LNCaP clone FGC (cell line): ENCODE measurements at places on chromosomes 2 and 18.

DNA sequence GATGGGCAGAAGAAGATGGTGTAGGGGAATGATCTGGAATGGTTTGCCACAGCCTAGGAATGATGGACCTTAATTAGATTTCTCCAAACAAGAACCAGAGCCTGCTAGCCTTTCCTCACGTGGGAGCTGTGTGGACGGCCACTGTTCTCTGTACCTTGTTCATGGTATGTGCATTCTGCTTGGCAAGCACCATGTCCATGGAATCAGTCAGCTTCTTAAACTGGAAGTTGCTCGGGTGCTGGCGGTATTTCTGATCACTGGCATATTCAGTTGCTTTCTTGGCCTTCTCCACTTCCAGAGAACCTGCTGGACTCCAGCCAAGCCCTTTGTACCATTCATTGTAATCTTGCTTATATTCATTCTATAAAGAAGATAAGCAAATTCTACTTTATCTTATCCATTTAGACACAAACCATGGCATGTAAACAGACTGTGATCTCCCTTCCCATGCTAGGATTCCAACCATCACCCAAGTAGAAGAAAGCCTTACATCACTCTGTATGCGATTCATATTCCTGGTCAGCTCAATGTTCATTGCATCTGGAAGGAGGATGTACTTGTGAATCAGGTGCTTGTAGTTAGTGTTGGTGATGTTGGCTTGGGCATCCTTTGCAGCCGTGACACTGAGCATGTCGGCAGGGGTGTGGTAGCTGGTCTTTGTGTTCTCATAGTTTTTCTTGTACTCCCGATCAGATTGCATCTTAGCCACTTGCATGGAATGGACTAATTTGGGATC, 78.4 kb downstream of the NEB start:
- no peak for DNase-seq

- no peak for DNase-seq
Measured at GRCh38 chr2:152075461-152076050, 23.3 kb downstream of the CACNB4 start.

DNA sequence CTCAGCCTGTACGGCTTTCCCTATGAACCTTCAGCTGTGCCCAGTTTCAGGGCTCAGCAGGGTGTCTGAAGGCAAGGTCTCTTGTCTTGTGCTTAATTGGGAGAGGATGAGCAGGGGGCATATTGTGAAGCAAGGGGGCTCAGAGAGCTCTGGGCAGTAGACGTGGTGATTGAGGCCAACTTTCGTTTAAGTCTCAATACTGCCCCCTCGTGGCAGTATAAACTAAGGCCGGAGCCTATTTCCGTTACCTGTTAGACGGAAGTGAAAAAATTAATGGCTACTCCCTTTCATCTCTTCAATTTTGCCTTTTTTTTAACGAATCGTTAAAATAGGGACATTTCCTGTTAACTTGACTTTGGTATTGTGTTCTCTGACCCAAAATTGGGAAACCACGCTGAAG, 193.4 kb downstream of the TDRD15 start:
- DNase-seq, result no peak

DNA sequence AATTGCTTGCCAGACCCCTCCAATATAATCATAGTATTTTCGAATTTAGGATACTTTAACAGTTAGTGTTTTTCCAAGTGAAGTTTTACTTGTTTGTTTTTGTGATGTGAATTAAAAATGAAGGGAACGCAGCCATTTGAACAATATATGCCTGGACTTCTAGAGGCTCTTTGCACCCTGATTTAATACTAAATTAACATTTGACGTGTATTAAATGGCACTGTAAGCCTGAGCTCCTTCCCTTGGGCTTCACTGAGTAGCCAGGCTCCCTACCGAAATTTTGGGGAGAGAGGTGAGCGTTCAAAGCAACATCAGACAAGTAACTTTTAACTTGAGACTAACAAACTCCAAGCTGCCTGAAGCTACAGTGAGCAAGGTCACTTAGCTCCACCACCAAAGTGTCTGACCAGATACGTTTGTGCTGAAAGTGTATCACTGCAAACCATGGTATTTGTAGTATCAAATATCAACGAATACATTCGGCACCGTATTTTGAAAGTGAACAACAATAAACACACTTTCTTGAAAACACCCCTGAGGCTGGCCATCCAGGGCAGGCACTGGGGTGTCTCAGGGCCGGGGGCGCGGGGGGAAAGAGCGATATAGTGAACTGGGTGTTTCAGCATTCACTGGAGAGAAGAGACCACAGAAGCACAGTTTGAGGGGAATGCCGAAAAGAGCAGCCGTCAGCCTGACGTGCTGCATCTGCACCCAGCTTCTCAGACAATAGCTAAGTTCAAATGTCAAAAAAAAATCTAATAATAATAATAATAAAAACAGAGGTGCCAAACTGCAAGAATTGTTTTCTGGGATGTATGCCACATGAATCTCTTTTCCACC, 7.7 kb upstream of the POU3F3 start:
- no peak for DNase-seq

- no peak for DNase-seq
Measured at GRCh38 chr2:71064110-71064611, 4.3 kb upstream of the NAGK start.

GRCh38 chr2:204479557-204479956, 65.7 kb upstream of the PARD3B start:
- DNase-seq, result no peak

GRCh38 chr18:47968721-47969120, 38.3 kb upstream of the SMAD2 start:
- DNase-seq, result no peak

DNA sequence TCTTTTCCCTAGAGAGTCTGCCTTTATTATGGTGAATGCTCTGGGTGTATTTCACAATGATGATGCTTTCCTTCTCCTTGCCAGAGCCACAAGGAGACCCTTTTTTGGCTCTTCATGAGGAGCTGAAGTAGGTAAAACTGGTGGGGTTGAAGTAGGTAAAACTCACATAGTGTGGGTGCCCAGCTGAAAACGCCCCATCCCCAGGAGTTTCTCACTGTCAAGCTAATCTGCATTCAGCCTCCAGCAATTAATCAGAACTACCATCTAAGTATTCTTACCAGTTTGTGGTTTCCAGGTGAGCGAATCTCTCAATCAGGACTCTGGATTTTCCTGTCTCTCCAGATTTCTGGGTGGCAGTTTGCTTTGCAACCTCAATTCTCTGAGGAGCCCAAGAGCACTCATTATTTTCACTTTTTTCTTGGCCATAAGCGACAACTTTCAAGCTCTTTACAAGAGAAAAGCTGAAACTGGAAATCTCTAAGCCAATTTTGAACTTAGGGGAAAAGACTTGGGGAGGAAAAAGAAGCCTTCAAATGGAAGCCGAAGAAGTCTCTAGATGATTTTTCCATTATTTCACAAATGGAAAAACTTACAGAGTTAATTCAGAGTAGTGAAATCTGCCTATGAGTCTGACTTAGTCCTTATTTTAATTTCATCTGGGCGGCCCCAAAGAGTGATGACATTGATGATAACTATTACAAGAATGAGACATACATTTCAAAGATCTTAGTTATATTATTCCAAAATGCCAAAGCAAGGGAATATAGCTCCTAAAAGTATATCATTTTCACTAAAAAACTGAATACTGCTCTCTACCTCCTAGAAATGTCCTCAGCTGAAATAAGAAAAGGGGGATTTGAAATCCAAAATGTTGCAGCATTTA, 121.4 kb upstream of the MAP3K20 start:
- DNase-seq, result no peak

DNA sequence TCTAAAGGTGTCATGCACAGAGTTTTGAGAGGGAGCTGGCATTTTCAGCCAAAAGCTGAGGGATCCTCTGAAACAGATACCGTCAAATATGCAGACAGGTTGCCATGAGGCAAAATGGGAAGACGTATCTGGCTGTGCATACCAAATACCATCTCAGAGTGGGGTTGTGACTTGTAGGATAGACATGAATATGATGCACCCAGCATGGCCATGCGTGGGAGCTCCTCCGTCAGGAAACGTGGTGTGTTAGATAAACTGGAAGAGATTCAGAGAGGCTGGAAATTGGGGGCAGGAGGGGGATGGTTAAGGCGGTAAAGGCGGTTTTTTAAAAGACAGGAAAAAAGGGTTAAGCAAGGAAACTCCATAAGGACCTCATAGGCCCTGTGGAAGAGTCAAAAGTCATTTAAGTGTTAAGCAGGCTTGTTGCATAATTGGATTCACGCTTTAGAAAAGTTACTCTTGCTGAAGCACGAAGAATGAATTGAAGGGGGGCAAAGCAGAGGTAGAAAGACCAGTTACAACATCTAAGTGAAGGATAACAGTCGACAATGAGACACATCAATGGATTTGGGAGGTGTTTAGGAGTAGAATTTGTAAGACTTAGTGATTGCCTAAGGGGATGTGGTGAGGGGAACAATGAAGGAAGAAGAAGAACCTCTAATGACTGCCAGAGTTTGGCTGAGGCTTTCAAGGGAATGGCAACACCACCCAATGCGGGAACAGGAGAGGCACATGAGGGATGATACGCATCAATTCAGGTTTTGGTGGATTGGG, 139.6 kb upstream of the CTAGE1 start:
- DNase-seq, result no peak

DNA sequence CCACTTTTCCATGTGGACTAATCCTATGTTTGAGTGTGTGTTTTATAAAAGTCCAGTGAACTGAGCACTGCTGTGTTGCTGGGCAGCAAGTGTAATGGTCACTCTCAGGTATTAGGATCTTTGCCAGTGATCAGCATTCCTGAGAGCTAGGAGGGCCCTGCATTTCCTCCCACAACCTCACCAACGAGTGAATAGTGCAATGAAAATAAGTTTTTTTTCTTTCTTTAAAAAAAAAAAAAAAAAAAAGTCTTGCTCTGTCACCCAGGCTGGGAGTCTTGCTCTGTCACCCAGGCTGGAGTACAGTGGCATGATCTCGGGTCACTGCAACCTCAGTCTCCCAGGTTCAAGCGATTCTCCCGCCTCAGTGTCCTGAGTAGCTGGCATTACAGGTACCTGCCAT, 6.5 kb upstream of the OSBPL6 start:
- no peak for DNase-seq

GRCh38 chr2:158713523-158714138, 81.5 kb upstream of the DAPL1 start:
- DNase-seq, result no peak

DNA sequence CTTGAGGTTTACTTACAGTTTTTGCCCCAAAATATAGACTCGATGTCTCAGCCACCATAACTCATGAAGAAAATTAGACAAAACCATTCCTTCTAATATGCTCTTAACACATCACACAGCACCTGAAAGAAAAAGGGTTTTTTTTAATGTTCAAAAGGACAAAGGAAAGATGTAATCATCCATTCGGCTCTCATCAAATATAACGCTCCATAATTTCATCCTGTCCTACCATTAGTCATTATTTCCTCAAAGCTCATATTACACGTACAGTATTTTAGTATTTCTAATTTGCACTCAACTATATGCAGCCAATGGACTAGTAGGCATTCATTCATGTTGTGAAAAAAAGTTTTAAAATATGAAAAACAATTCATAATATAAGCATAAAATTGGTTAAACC, 24.8 kb downstream of the ESCO1 start:
- DNase-seq, result no peak

DNA sequence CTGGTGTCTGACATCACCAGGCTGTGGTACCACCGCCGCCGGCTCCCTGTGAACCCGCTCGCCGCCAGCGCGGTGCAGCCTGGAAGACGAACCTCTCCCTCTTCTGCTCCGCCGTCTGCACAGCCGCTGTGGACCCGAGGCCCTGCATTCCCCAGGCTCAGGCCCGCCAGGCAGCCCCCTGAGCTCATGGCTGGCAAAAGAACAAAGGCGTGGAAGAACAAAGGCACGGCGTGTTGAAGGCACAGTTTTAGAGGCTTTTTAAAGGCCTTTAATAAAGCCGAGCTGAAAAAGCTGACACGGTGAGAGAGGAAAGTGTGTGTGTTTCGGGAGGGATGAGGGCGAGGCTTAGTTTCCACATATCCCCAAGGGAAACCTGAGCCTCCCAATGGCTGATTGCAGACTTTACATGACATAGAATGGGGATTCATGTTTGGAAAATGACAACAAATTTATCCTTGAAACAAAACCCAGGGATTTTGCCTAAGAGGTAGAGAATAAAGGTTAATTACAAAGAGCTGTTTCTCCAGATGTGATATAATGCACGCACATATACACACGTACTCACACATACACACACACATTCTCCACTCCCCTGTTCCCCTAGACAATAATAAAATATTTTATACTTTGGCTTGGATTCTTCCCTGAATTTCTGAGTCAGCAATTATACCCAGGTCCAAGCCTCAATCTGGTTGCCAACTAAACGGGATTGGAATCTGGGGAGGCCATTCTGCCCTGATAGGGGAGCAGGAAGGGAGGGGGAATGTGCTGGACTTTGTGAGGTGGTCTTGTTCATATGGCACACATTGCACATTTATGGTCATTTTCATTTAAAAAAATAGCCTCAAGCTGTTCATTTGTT, 39.7 kb downstream of the RFX8 start:
- DNase-seq, result no peak

DNA sequence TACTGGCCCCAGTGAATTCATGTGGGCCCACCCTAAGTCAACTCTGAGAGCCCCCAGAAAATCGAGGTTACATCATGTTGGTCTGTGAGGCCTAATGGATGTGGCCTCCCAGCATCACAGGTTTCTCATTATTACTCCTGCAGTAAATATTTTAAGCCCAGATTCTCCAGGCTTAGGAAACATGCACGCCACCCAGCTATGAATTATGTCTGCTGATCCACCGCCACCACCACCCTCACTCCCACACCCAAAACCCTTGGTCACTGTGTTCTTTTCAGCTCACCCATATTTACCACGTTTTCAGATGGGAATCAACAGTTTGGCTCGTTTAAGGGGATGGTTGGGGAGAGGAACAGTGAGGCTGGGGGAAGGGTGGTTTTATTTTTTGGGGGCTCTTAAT, 128.6 kb downstream of the NCK2 start:
- DNase-seq, result no peak

DNA sequence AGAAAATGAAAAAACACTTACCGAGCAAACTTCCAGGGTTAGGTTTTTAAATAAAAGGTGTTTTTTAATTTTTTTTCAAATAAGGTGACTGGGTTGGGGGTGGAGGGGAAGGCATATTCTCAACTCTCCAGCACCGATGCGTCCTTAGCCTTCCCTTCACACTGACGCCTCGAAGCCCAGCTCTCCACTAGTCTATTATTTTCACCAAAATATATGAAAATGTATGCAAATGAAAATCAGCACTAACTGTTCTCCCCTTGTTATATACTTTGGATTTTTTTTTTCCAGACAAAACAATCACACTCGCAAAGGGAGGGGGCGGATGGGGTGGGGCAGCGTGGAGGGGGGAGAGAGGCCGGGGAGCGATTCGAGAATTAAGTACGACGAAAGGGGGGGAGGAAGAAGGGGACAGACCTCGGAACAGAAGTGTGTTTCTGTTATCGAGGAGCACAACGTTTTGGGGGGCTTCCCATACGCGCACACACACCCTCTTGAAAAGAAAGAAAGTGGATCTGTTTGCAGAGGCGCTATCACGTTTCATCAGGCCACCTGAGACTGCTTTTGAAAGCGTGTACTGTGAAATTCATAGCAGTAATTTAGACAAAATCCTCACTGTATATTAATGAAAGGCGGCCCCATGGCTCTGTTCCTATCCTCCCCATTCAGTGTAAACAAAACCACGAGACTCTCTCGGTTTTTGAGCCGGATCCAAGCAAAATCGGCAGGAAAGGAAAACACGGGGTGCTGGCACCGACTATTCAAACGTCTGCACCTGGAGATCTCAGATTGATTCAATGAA, 2.4 kb upstream of the POU3F3 start:
- no peak for DNase-seq

- no peak for DNase-seq
Measured at GRCh38 chr2:203688798-203689197, 17.6 kb upstream of the CD28 start.

- DNase-seq, result peak; percentile 18
Measured at GRCh38 chr18:21997207-21998143, 171.9 kb upstream of the GATA6 start.

- DNase-seq, result peak; percentile 54
Measured at GRCh38 chr18:11005528-11005927, 143.8 kb downstream of the PIEZO2 start.
